ENCODE measurements at places on chromosomes 4 and X.
A peak's percentile ranks its signal among the peaks of the same experiment; 100 is the strongest.

DNA sequence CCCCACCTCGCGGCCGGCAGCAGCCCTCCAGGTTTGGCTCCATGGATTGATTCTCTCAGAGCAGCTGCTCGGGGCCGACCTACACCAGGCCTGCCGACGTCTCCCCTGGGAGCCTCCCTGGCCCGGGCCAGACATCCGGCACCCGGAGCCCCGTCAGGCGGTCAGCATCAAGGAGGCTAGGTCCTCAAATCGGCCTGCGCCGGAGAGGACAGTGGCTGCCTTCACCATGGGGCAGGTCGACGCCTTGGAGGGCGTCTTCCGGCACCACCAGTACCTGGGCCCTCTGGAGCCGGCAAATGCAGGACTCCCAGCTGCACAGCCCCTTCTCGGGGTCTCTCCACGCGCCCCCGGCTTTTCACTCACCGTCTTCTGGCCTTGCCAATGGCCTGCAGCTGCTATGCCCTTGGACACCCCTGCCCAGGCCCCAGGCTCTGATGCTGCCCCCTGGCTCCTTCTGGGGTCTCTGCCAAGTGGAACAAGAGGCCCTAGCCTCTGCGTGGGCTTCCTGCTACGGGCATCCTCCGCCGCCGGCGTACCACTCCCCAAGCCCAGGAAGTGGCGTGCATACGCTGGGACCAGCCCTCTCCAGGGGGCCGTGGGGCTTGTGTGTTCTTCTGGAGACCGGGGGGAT, 341.8 kb downstream of the MAGEB5 start:
- no peak for DNase-seq

- no peak for DNase-seq
Observed at GRCh38 chrX:31093639-31093975, 21.8 kb upstream of the FTHL17 start.

DNA sequence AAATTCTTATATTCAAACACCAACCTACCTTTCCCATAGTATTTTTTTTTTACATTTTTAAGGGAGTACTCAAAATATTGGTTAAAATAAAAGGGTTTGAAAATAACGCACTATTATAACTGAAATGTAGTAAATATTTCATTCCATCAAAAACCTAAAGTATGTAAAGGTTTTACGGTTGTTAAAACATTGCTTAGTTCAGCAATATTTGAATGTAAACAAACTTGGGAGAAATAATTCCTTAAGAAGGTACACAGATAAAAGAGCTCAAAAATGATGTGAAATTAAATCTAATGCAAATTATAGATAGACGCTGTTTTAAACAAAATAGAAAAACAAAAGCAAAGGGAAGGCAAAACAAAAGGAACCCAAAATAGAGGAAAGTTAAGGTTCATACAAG, 1476.9 kb downstream of the PCDH18 start:
- DNase-seq: no peak

- no peak for DNase-seq
Observed at GRCh38 chrX:68690936-68691501, 43.6 kb downstream of the STARD8 start.

GRCh38 chr4:127734976-127735375, 4.8 kb downstream of the SLC25A31 start:
- no peak for DNase-seq

DNA sequence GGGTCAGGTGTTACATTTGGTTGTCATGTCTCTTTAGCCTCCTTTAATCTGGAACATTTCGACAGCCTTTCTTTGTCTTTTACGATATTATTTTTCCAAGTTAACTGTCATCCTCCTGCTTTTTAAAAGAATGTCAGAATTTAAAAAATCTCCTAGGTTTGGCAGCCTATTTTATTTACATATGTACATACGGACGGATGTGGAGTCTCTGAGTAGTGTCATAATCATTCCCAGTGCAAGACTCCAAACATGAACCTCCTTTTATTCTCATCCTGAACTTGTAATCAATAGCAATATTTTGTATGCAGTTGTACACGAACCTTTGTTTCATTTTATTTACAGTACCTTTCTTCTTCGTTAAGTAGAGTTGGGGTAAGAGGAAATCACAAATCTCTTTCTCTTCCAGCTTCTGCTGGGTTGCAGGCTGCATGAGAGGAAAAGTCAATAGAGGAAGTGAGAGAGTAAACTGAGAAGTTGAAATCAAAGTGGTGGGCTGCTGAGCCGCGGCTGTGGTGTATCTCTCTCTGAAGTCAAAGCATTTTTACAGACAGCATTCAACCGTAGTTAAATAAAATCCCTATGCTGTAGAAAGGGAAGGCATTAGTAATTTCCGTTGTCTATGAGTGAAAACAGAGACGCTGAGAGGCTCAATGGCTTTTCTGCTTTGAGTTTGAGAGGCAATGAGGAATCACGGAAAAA, 53.9 kb upstream of the RPS6KA3 start:
- no peak for DNase-seq

GRCh38 chr4:153523164-153523796, 57.1 kb downstream of the TMEM131L start:
- no peak for DNase-seq

DNA sequence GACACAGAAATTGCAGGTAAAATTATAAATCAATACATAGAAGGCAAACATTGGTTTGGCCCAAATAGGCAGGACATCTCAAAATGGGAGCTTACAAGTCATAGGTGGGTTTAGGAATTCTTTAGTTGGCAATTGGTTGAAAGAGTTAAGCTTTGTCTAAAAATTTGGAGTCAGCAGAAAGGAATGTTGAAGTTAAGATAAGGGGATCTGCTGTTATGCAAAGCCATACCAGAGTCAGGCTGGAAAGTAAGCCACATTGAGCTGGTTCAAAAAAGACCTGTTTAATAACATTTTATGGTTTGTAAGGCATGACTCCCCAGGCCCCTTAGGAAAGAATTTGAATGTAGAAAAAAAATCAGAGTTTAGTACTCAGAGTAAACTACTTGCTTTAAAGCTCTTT, 92.6 kb downstream of the IL13RA2 start:
- peak; percentile 8 for DNase-seq

DNA sequence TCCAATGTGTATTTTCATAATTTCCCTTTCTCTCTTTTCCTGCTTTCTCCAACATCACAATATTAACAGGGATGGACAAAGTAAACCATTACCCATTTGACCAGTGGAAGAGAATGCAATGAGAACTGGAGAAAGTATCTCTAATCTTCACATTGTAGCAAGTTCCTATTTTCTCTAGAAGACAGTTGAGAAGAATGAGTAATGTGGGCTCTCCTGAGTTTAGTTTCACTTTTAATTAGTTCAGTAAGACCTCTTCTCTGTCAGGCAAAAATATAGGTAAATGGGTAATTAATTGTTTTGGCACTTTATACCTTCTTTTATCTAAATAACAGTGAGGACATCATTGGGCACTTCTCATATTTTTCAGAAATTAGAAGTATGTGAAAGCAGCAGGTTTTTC, 602.0 kb downstream of the GLUD2 start:
- no peak for DNase-seq

GRCh38 chrX:83008415-83008814, 499.7 kb upstream of the POU3F4 start:
- DNase-seq: no peak

GRCh38 chrX:120014354-120015130, 62.9 kb downstream of the RHOXF2B start:
- no peak for DNase-seq

- no peak for DNase-seq
Observed at GRCh38 chr4:147944249-147944648, 212.4 kb downstream of the ARHGAP10 start.

DNA sequence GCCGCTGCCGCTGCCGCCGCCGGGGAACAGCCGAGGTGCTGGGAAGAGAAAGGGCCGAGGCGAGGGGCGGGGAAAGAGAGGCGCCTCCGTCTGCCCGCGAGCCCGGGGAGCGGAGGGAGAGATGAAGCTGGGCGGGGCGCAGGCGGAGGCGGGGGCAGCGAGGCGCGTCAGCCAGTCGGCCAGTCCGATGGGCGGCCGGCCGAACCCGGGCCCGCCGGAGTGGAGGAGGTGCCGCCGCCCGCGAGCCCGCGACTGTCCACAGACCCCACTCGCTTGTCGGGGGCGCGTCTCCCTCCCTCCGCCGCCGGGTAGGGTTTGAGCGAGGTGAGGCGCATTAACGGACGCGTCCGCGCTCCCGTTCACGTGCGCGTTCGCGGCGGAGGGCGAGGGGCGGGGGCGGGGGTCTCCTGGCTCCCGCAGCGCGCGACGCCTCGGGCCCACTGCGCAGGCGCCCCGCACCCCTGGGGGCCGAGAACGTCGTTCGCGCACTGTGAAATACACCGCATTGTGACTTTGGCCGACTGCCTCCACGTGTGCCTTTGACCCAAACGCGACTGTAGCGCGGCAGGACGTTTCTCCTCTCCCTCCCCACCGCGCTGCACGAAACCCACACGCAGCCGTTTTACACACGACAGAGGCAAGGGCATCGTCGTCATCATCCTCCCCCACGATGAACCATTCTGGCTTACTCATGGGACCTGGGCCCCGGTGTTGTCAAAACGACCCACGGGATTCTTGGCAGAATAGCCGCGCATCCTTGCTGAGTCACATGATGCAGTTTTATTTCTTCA, at the start of gene NUDT11:
TSS of gene NUDT11 (minus strand) at position 92 of the 791 bp plus-strand sequence. CDS start 148 bp downstream, outside the sequence.
- peak; percentile 22 for DNase-seq

DNA sequence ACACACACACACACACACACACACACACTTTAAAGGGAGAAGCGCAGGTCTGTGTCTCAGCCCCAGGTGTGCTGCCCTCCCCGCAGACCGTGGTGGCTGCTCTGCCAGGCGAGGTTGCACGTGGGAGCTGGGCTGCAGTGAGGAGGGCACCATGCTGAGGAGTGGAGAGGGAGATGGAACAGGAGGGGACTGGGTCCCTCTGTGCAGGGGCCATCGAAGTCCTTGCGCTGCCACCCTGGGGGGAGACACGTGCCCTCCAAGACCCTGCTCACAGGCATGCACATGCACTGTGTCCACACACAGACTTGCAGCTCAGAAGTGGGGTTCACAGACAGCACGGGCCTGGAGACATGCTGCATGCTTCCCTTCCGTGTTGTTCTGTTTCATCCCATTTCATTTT, 65.5 kb upstream of the HGFAC start:
- DNase-seq: no peak

GRCh38 chr4:169996379-169997240, 29.6 kb downstream of the MFAP3L start:
- no peak for DNase-seq

DNA sequence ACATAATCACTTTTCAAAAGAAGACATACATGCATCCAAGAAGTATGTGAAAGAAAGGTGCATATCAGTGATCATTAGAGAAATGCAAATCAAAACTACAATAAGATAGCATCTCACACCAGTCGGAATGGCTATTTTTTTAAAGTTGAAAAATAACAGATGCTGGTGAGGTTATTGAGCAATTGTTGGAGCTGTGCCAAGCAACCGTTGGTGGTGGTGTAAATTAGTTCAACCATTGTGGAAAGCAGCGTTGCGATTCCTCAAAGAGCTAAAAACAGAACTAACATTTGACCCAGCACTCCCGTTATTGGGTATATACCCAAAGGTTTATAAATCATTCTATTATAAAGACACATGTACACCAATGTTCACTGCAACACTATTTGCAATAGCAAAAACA, 14.2 kb downstream of the COX7B2 start:
- no peak for DNase-seq

DNA sequence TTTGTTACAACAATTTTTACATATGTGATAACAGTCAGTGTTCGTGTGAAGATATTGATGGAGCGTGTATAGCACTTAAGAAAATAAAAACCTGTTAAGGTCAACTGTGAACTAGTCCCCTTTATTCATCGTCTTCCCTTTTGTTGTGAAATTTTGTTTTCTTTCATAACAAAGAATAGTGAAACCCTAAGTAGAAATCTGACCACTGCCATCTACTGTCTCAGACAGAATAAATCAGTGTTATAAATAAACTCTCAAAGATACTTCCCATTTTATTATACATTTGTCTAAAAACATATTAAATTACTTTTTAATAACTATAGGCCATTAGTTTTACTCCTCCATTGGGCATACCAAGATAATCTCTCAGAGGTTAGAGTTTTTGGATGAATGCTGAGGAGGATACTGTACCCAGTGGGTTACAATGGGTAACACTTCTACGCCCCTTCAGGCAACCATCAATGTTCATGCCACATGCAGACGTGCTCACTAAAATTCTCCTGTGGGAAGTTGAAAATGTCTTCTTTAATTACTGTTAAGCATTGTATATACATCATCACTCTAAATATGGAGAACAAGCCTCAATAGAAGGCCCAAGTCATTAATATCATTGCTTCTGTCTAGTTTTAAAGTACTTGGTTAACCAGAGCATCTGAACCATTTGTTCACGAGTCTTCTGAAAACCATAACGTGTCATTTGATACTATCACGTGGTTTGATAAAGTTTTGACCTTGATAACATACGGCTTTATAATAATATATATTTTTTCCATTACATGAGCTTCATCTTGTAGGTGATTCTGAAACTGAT, 171.2 kb downstream of the TMA16 start:
- DNase-seq: no peak

DNA sequence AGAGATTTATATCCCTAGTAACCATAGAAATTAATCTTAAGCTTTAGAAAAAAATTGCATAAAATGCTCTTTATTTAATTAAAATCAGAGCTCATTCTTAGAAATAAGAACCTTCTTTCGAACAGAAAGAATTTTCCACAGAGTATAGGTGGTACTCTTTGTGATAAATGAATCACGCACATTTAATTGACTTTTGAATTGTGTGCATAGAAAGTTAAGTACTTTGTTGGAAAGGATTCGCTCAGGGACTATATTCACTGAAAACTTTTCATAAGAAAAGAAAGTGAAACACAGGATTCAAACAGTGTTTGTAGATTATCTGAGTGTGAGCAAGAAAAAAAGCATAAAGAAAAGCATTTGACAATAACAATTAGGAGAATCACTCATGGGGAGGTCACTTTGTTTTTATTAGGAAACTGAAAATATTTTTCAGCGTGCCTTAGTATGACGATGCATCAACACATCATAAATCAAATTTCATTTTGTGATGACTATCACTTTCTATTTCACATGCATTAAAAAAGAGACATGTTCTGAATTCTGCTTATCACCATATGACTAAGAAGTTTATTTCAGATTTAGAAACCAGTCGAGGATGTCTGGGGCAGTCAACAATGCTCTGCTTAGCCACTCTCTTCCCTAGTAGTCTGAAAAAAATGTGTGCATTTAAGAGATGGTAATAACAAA, 49.5 kb downstream of the STX18 start:
- DNase-seq: no peak

DNA sequence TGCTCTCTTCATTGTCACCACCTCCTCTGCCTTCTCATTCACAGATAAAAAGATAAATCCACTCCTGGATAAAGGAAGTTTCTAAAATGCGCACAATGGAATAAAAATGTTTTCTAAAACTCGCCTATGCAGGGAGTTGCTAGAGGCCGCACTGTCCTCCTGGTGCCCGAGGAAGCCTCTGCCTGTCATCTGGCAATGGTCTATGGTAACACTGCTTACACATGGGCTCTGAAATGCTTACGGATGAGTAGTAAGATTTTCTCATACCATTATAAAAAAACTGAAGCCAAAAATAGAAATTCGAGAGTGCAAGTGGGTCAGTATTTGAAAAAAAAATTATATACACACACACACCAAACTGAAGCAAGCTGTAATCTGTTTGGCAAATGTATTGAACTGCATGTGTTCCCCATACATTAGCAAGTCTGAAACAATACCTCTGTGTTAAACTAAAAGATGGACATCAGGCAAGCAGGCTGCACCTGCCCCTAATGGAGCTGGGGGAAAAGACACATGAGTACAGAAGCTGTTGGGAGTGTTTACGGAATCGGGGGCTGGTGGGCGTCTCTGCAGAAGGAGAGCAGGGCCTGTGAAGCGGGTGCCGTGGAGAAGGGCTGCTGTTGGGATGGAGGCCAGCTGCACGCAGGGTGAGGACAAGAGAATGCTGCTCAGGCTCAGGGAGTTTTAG, 103.3 kb upstream of the FAT1 start:
- DNase-seq: no peak
